Substantia nigra (tissue), 51 donors: ENCODE measurements at places on chromosomes 7 and 10.

DNA sequence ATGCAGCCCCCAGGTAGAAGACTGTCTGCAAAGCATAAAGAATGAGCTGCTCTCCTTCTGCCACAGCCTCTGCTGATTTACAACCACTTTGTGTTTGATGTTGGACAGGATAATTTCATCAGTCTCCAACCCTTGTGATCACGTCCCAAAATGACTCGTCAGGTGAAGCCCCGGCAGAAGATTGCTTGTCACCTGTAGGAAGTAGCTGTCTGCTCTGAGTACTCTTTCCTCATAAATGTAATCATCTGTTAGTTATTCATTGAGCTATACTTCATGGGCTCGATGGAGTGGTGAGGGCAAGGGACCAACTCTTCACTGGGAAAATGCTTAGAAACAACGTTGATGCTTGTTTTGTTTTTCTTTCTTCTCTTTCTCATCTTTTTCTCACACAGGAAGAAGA lies 290.9 kb upstream of the SP8 start:
- DNase-seq, result no peak

DNA sequence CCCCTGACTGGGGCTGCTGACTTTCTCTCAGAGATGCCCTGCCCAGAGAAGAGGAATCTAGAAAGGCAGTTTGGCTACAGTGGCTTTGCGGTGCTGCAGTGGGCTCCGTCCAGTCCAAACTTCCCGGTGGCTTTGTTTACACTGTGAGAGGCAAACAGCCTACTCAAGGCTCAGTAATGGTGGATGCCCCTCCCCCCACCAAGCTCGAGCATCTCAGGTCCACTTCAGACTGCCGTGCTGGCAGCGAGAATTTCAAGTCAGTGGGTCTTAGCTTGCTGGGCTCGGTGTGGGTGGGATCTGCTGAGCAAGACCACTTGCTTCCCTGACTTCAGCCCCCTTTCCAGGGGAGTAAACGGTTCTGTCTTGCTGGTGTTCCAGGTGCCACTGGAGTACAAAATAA lies 734.5 kb upstream of the LRRN3 start:
- no peak for DNase-seq

- no peak for DNase-seq
Measured at GRCh38 chr10:123774132-123774742, 108.1 kb downstream of the GPR26 start.

DNA sequence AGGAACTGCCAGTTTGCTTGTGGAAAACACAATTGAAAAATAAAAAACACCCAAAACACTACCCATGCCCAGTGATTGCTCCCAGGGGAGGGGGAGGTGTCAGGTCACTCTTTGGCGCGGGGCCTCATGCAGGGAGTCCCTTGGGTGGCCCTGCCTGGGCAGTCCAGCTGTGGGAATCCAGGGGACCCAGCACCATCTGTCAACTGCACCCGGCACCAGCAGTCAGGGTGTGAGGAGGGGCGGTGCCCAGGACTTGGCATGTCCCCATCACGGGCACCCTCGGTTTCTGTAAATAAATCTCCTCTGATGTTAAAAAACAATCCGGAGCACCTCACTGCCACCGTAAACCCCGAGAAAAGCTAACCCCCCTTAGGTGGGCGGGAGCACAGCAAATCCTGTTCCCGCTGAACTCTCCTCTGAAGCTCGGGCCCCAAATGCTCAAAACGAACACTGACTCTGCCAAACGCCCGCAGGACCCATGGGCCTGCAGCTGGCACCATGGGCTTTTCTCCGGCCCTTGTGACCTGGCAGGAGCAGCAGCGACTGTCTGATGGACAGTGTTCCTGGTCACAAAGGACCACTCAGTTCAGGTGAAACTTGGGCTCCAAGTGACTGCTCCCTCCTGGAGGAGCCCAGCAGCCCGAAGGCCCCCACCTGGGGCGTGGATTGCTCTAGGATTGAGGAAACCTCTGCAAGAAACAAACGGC lies 18.5 kb upstream of the EN2 start:
- DNase-seq, result no peak

- no peak for DNase-seq
Measured at GRCh38 chr10:132346806-132347205, 14.8 kb downstream of the LRRC27 start.

- DNase-seq, result no peak
Measured at GRCh38 chr7:105775580-105775979, 100.8 kb downstream of the ATXN7L1 start.

GRCh38 chr10:24513155-24513554 lies 210.5 kb downstream of the ARHGAP21 start:
- no peak for DNase-seq

- DNase-seq, result no peak
Measured at GRCh38 chr7:525740-526139, 6.1 kb upstream of the PDGFA start.

- DNase-seq, result no peak
Measured at GRCh38 chr10:32548208-32548607, 102.3 kb downstream of the CCDC7 start.

DNA sequence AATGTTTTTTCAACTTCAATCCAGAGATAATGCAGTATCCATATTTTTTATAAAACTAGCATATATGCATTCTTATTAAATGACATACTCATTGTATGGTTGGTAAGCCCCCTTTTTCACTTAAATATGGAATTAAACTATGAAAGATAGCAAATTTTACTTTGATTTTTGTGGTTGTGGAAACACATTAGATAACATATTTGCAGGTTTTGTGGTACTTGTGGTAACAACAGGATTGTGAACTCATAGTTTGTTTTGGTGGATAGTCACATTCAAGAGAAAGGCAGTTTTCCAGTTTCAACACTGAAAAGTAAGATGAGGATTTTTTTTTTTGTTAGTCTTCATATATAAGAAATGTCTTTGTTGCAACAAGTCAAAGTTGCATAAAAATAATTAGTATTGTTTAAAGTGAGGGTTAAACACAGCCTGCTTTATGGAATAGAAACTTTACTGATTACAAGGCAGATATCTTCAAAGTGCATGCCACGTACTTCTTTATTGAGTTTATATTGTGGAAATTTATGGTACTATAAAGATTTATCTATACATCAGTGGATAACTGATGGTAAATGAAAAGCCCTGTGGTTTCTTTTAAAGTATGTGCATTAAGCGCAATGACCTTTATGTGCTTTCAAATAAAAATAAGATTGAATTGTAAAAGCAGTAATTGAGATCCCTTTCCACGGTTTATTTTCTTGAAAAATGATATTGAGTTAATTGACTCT lies 39.7 kb upstream of the SEMA3D start:
- DNase-seq, result no peak

GRCh38 chr7:151508991-151509390 lies 10.7 kb downstream of the RHEB start:
- no peak for DNase-seq

DNA sequence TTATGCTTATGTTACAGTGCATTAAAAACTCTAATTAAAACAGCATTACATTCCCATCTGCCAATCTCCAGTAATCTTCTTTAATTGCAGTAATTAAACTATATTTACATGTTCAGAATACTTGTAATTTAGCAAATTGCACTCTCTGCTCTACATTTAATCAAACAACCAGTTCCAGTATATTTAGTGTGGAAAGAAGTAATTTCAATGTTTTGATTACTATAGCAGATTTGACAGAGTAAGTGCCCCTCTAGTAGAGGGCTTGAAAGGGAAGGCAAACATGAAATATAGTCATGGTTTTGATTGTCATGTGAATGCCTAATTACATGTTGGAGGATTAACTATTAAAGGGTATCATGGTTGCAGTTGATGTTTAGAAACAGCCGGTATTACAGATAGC lies 739.7 kb downstream of the AUTS2 start:
- no peak for DNase-seq

GRCh38 chr7:30460246-30460633 lies 18.3 kb downstream of the NOD1 start:
- DNase-seq, result no peak

- DNase-seq, result no peak
Measured at GRCh38 chr10:112896273-112896672, 53.8 kb upstream of the TCF7L2 start.

GRCh38 chr10:122350893-122351292 lies 23.6 kb upstream of the PLEKHA1 start:
- no peak for DNase-seq

- DNase-seq, result no peak
Measured at GRCh38 chr10:133257489-133258065, 19.1 kb downstream of the ADAM8 start.

DNA sequence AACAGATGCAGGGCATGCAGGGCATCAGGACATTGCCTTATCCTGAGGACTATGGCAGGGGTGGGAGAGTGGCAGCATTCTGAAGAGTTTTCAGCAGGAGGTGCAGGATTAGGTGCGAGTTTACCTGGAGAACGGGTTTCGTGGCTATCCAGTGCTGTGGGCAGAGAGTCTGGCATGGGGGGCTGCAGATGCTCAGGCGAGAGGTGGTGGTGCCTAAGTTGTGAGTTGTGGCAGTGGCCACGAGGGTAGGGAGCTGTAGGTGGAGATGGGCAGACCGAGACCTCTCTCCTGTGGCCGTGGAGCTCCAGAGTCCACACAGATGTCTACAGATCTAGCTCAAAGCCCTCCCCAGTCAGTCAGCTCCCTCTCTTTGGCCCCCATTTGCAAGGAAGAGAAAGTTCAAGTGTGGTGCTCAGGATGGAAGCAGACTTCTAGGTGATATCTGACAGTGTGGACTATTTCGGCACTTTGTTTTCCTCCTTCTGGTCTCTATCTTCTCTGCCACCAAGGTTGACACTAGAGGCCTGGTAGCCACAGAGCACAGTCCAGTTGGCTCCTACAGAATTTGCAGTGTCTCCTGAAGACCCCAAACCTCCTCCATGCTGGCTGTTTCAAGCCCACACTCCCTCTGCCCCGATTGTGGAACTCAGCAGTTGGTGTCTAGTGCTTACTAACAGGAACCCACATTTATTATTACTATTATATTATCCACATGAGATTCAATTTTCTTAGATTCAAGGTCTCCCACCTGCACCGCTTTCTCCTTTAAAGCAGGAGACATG lies 955.7 kb upstream of the ZNF722 start:
- DNase-seq, result no peak

DNA sequence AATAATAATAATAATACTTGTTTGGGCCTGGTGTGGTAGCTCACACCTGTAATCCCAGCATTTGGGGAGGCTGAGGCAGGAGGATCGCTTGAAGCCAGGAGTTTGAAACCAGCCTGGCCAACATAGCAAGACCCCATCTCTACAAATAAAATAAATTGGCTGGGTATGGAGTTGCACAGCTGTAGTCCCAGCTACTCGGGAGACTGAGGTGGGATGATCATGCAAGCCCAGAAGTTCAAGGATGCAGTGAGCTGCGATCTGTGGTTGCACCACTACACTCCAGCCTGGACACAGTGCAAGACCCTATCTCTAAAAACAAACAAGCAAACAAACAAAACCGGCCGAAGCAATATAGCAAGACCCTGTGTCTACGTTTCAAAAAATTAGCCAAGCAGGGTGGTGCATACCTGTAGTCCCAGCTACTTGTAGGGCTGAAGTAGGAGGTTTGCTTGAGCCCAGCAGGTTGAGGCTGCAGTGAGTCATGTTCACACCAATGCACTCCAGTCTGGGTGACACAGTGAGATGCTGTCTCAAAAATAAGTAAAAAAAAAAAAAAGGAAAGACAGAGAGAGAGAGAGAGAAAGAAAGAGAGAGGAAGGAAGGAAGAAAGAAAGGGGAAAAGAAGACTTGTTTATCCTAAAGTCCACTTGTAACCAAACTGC lies 85.6 kb upstream of the KDM7A start:
- DNase-seq, result no peak

DNA sequence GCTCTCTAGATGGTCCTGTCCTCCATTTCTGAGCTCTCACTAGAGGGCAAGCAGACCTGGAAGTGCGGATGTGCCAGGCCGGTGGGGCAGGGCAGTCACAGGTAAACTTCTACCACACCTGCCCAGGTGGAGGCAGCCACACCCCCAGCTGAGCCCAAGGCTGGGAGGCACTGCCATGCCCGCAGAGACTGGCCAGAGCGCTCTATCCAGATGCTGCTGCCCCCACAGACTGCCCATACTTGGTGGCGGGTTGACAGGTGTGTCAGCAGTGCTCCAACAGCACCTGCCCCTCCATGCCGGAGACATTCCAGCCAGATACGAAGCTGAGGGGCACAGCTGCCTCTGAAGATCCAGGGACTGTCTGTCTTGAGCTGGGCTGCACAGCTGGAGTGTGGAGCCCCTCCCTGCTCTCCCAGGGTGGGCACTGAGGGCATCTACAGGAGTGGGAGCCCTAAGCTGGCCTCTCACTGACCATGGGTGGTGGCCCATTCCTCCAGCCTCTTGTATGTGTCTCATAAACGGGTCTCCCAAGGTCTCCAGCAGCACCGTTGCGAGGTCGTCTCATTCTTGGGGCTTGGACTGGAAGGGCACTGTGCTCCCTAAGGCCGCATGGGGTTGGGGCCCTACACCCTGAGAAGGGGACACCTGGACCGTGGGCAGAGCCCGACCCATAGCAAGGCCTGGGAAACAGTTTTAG lies 38.2 kb upstream of the PPIF start:
- DNase-seq, result no peak

- DNase-seq, result no peak
Measured at GRCh38 chr10:95214369-95214768, 20.3 kb downstream of the ACSM6 start.

GRCh38 chr7:41744161-41744560 lies 41.3 kb upstream of the INHBA start:
- DNase-seq, result no peak

DNA sequence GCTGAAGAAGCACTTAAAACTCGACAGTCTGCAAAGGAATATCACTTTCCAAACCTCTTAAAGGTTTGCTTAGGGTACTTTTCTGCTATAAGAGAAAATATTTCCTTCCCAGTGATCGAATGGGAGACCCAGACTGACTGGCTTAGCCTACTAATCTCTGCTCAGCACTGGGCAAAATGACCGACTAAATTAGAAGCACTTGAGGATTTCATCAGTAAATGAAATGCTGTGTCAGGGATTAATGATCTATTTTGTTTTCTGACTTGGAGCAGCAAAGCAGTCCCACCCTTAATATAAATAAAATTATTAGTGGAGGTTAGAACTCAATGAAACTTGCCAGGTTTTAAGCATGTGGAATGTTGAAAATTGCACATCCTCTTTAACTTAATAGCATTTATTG lies 411.6 kb downstream of the NEBL start:
- DNase-seq, result no peak

DNA sequence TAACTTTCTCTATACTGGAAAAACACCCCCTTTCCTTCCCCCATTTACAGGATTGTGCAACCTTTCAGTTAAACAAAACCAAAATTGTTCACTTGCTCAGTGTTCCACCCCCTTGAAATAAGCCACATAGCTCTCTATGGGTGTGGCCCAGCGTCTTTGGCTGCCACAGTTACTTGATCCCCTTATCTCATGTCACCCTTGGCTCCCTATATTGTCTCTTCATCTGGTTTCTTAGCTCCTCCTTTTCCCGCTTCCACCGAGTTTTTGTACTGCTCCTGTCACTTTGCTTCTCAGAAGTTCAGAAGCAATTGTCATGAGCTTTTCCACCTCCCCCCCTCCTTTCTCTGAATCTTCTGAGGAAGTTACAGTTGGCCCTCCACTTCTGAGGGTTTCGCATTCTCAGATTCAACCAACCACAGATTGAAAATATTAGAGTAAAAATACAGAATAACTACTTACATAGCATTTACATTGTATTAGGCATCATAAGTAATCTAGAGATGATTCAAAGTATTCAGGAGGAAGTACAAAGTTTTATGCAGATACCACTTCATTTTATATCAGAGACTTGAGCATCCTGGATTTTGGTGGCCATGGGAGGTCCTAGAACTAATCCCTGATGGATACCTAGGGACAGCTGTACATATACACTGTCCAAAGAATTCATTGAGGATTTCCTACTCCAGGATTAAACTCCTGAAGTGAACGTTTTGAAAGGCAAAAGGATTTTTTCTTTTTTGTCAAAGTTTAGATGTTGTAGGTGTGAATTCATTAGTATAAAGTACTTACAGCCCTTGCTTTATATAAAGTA lies 60.4 kb downstream of the ADD3 start:
- no peak for DNase-seq
